GF-D8 (cell line): ENCODE measurements at places on chromosomes 11 and 22.

- DNase-seq: no peak
These were observed 56.9 kb upstream of the EIF3M start for GRCh38 chr11:32526760-32527159.

GRCh38 chr11:64998690-64999431 lies 2.1 kb upstream of the BATF2 start:
- DNase-seq: peak; percentile 26

GRCh38 chr11:56624661-56625110 lies 10.0 kb upstream of the OR5M1 start:
- DNase-seq: peak; percentile 15

GRCh38 chr22:37387793-37388192 lies 39.5 kb downstream of the ELFN2 start:
- DNase-seq: no peak

- no peak for DNase-seq
These were observed 1.9 kb upstream of the IFITM10 start for GRCh38 chr11:1751999-1752906.

- DNase-seq: no peak
These were observed 78.5 kb downstream of the PLEKHA7 start for GRCh38 chr11:16935518-16936302.
